ENCODE measurements at places on chromosomes 11 and 22.
A peak's percentile ranks its signal among the peaks of the same experiment; 100 is the strongest.

GRCh38 chr22:22425356-22425755 is 83.2 kb downstream of the ZNF280B start:
- no peak for DNase-seq

- DNase-seq, result no peak
Measured at GRCh38 chr22:45484742-45485141, 17.9 kb upstream of the FBLN1 start.

GRCh38 chr11:120645639-120646038 is 134.1 kb downstream of the GRIK4 start:
- DNase-seq, result no peak

- DNase-seq, result no peak
Measured at GRCh38 chr11:7538466-7539454, 25.0 kb downstream of the PPFIBP2 start.

DNA sequence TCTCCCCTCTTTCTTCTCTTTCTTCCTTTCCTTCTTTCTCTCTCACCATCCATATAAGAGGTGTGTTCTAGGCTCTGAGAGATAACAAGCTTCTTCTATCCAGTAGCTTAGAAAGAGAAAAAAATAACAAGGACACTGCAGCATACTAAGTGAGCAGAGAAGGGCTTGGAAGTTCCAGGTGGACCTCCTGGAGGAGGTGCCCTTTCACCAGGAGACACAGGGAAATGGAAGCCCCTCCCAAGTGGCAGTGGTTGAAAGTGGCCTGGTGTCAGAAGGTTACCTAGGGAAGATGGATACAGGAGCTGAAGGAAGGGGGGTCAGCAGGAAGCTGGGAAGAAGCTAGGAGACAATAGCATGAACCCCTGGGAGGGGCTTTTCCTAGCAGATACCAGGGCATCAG is 5.5 kb downstream of the DCHS1 start:
- DNase-seq, result no peak

- DNase-seq, result peak; percentile 47
Measured at GRCh38 chr11:34348919-34349318, 8.9 kb downstream of the ABTB2 start.

- DNase-seq, result no peak
Measured at GRCh38 chr22:38125038-38125610, 14.6 kb upstream of the BAIAP2L2 start.

DNA sequence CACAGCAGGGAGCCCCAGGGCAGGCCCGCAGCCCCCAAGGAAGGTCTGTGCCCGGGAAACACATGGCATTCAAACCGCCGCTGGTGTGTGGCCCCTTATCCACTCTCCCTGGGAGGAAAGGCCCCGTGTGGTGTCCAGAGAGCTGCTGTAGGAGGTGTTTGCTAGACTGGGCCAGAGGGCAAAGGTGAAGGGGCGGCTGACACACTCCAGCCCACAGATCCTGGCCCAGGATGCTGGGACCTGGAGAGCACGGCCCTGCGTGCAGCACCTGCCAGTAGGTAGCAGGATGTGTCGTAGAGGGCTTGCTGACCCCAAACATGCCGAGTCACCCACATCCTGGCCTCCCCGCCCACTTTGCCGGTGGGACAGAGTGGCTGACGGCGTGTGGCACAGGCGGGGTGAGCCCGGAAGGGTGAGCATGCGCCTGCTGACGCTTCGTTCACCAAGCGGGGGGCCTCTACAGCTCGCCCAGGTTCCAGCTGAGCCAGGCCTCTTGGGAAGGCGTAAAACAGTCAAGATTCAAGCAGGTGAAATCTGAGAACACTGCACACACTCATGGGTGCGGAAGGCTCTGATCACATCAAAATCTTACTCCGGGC is 11.0 kb downstream of the OSBPL5 start:
- no peak for DNase-seq

DNA sequence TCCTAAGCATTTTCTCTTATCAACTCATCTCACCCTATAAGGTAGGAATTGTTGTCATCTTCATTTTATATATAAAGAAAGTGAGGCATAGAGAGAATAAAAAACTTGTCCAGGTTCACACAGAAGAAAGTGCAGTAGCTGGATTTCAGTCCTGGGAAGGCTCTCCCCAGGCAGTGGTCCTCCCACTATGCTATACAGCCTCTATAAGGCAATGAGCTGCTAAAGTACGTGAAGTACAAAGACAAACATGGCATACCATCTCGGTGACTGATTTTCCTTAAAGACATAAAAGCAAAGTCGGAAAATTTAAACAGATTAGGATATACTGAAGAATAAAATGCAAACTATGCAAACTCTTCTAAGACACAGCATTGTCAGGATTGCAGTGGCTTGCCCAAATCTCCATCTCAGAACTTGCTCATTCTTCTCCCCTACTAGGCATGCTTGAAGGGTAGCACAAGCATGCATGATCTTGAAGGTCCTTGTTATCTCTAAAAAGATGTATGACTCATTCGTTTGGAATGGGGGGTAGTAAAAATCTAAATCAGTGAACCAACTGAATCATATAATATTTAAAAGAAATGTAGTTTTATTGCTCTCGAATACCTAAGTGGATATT is 97.8 kb upstream of the CSNK2A3 start:
- DNase-seq, result no peak

GRCh38 chr11:122963961-122964360 is 17.7 kb downstream of the BSX start:
- DNase-seq, result no peak

GRCh38 chr11:8793114-8793777 is 110.7 kb downstream of the RPL27A start:
- DNase-seq, result peak; percentile 80

GRCh38 chr11:79227767-79228755 is 212.8 kb downstream of the TENM4 start:
- no peak for DNase-seq

DNA sequence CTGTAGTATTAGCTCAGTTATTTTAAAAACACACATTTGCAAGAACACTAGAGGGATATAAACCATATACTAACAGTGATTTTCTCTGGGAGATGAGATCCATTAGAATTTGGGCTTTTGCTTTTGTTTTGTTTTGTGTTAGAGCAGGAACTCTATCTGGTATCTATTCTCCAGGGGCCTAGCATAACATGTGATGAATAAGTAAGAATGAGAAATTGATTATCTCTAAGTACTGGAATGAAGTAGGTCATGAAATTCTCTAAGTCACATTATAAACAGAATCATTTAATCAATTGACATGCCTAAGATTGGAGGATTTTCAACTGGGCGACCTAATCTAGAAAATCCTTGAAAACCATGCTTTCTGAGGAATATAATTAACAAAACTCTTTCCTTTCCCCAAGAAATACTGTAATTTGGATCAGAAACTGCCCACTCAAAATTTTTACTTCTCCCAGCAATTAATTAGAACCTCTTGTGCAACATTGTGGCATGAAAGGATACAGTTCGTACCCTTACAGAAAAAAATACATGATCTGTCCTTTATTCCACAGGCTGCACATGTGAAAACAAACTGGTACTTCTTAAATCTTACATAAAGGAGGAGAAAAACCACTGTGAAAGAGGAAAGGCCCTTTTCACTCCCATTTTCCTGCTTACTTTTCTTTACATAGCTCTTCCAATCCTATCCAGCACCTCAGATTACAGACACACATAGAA is 93.5 kb downstream of the MRTFA start:
- DNase-seq, result no peak

- DNase-seq, result no peak
Measured at GRCh38 chr11:472272-472671, 22.2 kb downstream of the PTDSS2 start.

DNA sequence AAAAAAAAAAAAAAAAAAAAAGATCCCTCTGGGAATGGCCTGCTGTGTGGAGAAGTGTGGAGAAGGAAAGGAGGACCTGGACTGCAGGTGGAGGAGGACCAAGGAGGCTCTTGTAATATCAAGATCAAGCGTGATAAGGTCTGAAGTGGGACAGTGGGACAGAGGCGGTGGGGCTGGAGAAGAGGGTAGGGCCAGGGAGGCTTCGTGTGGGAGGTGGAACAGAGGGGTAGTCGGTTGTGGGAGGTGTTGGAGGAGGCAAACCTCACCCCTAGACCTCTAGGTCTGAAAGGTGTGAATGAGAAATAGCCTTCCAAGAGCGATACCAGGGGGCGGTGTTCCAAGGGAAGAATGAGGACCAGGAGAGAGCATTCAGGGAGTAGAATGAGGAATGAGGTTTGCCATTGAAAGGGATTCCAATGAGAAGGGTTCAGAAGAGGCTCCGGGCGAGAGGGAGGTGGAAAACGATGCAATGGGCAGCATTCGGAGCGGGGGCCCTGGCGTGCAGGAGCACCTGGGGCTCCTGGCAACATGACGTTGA is 44.2 kb downstream of the MCHR1 start:
- DNase-seq, result no peak

GRCh38 chr11:57751676-57752253 is at the start of gene BTBD18:
Gene BTBD18 (minus strand): TSS chr11:57751819. CDS start chr11:57751188, 631 bp downstream.
- DNase-seq, result peak; percentile 43

DNA sequence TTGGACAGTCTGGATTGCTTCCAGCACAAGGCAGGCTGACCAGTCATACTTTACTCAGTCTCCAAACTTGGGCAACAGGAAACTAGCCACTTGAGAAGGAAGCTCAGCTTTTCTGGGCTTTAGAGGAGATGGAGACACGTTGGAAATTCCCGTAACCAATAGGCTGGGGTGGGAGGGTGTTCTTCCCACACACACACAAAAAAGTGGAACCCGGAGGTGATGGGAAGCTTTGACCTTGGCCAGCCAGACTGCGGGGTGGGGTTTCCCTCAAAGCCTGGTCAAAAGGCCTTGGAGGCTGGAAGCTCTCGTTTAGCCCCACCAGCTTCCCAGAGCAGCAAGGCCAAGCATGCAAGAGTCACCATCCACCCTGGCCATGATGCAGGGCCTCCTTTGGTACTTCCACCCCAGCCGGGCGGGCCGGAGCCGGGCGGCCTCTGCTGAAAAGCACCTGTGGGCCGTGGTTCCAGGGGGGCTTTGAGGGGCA is 126.2 kb downstream of the BCR start:
- peak; percentile 60 for DNase-seq

GRCh38 chr22:27844656-27845591 is 43.4 kb upstream of the MN1 start:
- no peak for DNase-seq

DNA sequence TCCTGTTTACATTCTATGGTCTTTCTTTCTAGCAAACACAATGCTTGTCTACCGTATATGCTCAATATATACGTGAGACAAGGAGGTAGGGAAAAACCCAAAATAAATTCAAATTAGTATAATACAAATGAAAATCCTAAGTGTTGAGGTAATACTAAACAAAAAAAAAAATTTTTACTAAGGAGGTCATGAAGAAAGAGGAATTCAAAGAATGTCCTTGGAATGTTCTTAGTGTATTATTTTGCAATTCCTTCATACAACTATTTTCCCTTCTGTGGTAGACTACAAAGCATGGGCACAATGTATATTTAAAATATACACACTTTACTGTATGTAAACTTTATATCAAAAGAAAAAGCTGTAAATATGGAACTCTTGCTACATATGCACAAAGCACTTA is 36.4 kb downstream of the PIK3C2A start:
- peak; percentile 44 for DNase-seq

- no peak for DNase-seq
Measured at GRCh38 chr11:111225881-111226280, 19.6 kb upstream of the POU2AF2 start.

GRCh38 chr11:124481365-124482323 is 36.1 kb upstream of the OR8B8 start:
- DNase-seq, result peak; percentile 39

DNA sequence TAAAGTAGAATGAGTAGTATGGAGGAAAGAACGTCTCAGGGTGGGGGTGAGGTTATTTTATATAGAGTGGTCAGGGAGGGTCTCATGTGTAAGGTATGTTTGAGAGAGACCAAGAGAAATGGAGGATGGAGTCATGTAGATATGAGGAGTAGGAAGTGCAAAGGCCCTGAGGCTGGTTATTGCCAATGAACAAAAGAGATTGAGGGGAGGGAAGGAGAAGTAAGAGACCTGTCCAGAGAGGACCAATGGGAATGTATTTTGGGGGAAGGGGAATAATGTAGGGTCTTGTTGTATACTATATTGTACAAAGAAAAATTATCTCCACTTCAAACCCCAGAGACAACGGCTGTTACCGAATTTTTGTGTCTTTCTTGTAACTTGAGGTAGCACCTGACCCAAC is 9.8 kb downstream of the CTNND1 start:
- no peak for DNase-seq

DNA sequence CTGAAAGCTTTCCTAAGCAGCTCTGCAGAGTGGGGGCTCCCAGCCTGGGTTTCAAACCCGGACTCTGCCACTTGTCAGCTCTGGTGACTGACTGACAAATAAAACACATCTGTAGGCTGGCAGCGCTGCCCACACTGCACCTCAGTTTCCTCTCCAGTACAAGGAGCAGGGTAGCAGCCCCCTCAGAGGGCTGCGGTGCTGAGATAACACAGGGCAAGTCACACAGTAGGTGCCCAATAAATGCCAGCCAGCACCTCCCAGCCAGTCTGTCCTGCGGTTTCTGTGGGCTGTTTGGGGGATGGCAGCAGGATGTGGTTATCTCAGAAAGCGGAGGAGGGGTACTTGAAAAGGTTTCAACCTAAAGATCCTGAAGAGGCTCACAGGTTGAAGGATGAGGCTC is 1.5 kb downstream of the SYT12 start:
- no peak for DNase-seq

DNA sequence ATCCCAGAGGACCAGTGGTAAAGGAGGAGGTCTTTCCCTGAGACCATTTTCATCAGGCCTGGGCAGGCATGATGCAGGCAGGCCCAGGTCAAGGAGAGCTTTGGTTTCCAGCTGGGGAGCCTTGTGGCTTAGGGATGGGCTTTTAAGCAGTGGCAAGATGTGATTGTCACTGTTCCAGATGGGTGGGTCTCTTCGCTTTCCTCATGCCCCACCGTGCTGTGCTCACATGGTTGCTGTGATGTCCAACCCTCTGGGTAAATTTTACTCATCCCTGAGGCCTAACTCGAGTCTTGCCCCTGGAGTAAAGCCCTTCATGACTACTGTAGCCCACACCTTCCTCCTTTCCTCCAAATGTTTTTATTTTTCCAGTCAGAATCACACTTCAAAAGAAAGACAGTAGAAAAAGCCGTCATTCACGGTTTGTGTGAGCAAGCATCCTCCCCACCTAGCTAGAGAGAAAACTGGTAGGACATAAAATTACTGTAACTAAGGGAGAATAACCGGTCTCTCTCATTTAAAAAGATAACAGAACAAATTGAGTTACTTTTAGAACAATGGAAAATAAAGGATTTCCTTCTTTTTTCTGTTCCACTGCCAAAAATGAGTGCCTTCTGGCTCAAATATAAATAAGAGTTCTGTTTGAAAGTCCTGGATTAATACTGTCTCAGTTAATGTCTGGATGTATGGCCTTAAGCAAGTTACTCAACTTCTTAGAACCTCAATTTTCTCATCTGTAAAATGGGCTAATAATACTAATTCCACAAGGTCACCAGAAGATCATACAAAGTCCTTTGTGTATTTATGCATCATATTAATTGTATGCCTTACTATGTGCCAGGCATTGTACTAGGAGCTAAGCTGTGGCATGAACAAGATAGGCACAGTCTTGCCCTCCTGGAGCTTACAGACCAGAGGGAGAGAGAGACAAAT is 84.9 kb downstream of the ME3 start:
- no peak for DNase-seq

GRCh38 chr11:2891326-2892214 is 6.0 kb upstream of the CDKN1C start:
- DNase-seq, result peak; percentile 26
